ENCODE measurements at places on chromosomes 11 and 22.

- no peak for DNase-seq
These were observed 343.1 kb upstream of the SYN3 start for GRCh38 chr22:33401291-33401690.

- no peak for DNase-seq
These were observed 6.2 kb upstream of the MPEG1 start for GRCh38 chr11:59218893-59219292.

- no peak for DNase-seq
These were observed 640.2 kb upstream of the LUZP2 start for GRCh38 chr11:23856654-23857053.

DNA sequence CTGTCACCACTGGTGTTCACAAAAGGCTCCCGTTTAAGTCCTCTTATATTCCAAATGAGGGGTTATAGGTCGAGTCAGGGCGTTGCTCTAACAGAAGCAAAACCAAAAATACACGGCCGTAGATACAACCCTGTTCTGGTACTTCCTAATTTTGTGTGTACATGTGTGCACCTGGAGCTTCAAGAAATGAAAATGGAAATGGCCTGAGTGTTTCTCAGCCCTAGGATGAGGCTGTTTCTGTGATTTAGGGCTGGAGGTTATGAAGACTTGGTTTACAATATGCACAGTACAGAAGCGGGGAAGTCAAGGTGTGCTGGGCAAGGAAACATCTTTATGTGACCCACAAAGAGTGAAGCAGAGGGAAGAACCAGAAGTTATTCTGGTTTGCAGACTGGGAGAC, 110.4 kb upstream of the OR4B1 start:
- DNase-seq = no peak

DNA sequence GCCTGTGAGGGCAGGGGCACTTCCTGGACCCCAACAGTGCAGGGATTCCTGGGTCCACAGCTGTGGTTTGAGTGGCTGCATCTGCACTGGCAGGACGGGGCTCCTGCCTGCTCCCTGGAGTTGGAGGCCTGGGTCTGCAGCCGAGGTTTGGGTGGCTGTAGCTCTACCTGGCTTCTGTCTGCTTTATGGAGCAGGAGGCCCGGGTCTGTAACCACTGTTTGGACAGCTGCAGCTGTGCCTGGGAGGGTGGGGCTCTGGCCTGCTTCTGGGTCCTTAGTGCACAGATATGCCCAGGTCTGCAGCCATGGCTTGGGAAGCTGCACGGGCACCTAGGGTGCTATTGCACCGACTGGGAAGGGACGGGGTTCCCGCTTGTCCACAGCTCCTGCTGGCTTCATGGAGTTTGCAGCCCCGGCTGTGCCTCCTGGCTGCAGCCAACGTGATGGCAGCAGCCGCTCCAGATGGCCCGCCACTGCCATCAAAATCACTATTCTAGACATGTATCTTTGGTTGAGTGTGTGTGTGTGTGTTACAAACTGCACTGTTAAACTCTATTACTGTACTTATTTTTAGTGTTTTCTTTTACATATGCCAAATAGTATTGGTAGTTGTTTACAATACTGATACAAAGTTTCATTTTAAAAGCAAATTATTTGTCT, 412.3 kb upstream of the KIRREL3 start:
- no peak for DNase-seq

DNA sequence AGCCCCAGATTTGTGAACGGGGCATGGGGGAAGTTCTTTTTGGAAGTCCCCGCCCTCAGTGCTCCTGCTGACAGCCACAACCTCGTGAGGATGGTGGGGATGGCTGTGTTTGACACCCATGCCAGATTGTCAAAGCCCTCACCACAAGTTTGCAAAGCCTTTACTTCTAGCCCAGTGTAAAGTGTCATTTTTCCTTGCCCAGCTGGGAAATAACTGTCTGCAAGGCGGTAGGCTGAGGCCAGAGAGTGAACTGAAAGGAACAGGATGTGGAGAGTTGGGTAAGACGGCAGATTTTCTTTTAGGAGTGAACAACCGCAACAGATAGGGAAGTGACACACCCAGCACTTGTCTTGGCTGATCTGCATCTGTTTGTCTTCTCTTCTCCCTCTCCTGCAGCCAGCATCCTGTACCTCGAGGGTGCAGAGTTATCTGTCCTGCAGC, 13.6 kb downstream of the IL17RA start:
- peak; percentile 86 for DNase-seq

GRCh38 chr11:74847395-74847794, 98.7 kb downstream of the RNF169 start:
- DNase-seq = no peak

GRCh38 chr11:117303646-117304315, 12.3 kb downstream of the BACE1 start:
- DNase-seq = no peak

DNA sequence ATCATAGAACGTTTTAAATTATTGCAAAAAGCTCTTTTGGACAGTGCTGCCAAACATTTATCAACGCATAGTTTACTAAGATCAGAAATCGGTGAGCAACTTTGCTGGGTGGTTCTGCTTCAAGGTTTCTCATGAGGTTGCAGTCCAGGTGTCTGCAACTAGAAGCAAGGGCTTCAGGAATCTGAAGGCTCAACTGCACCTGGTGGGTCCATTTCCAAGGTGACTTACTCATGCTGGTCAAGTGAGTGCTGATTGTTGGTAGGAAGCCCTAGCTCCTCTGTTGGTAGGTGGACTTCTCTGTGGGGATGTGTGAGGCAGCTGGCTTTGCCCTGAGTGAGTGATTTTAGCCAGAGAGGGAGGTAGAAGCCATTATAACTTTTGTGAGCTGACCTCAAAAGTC, 22.5 kb downstream of the ARHGEF12 start:
- no peak for DNase-seq

DNA sequence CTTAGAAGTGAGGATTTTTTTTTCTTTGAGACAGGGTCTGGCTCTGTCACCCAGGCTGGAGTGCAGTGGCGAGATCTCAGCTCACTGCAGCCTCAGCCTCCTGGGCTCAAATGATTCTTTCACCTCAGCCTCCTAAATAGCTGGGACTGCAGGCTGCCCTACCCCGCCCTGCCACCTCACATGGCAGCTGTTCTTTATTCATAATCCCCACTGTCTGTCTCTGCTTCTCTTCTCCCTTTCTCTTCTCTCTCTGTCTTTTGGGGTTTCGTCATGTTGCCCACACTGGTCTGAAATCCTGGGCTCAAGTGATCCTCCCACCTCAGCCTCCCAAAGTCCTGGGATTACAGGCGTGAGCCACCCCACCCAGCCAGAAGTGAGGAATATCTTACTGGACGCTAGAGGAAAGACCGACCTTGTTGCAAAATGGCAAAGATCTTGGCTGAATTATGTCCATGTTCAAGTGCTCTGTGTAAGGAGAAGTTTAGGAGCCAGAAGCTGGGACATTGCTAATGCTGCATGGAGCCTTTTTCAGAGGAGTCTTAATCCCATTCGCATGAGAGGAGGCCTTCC, 21.9 kb downstream of the KRTAP5-5 start:
- DNase-seq = no peak

GRCh38 chr22:50705219-50705691, 32.6 kb downstream of the SHANK3 start:
- peak; percentile 62 for DNase-seq

GRCh38 chr11:80783561-80783960, 1342.7 kb upstream of the TENM4 start:
- DNase-seq = no peak

- DNase-seq = no peak
These were observed 44.2 kb upstream of the ADSL start for GRCh38 chr22:40302149-40302548.

GRCh38 chr11:101458161-101458560, 125.6 kb downstream of the TRPC6 start:
- no peak for DNase-seq

DNA sequence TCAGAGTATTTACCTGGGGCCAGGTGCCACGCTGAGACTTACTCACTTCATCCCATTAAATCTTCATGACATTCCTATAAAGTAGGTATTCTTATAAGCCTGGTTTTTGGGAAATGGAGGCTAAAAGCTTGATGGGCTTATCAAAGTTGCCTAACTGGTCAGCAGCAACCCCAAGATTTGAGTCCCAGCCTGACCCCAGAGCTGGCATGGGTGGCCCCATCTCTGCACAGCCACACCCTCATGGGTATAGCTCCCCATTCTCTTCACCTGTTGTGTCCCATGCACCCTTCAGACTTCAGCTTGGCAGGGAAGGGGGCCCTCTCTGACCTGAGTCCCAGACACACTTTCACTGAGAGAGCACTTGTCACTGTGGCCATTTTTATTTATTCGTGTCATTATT, 37.4 kb upstream of the TP53I11 start:
- DNase-seq = no peak

GRCh38 chr11:76658651-76659650, 11.6 kb downstream of the LRRC32 start:
- DNase-seq = no peak

DNA sequence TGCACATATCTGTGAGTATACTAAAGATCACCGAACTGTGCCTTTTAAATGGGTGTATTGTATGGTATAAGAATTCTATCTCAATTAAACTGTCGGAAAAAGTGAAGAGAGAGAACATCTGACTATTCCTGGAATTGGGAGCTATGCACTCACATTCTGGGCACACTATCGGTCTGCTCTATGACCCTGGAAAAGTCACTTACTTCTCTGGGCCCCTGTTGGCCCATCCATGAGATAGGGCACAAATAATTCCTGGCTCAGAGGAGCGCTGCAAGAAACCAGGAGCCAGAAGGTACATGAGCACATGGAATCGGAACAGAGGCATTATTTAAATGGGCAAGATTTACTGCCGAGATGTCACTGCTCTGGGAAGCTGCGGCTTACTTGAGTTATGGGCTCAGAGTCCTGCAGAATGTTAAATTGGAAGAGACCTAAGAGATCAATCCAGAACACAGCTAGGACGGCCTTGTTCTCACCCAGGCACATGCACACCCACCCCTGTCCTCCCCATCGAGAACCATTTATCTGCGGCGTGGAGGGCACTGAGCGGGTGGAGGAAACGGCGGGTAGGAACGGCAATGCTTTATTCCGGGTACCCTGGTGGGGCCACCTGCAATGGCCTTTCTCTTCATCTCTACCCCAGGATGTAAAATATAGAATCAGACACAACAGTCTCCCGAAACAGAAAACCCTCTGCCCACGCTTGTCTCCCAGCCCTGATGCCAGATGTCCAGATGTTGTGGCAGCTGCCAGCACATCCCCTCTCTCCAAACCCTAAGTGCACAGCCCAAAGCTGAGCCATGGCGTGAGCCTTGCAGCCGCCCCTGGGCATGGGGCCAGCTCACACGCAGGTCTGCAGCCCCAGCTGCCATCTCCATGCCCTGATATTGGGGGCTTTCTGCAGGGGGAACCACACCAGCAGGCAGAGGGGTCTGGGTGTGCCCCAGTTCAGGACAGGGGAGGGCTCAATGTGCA, 142.4 kb downstream of the DSCAML1 start:
- no peak for DNase-seq

GRCh38 chr11:10541561-10541930, 559 bp upstream of the RNF141 start:
- no peak for DNase-seq

GRCh38 chr22:23268877-23269276, 88.6 kb downstream of the BCR start:
- DNase-seq = no peak

GRCh38 chr11:11533751-11534150, 88.1 kb downstream of the GALNT18 start:
- DNase-seq = no peak

- no peak for DNase-seq
These were observed 66.1 kb upstream of the SPON1 start for GRCh38 chr11:13896175-13896980.

DNA sequence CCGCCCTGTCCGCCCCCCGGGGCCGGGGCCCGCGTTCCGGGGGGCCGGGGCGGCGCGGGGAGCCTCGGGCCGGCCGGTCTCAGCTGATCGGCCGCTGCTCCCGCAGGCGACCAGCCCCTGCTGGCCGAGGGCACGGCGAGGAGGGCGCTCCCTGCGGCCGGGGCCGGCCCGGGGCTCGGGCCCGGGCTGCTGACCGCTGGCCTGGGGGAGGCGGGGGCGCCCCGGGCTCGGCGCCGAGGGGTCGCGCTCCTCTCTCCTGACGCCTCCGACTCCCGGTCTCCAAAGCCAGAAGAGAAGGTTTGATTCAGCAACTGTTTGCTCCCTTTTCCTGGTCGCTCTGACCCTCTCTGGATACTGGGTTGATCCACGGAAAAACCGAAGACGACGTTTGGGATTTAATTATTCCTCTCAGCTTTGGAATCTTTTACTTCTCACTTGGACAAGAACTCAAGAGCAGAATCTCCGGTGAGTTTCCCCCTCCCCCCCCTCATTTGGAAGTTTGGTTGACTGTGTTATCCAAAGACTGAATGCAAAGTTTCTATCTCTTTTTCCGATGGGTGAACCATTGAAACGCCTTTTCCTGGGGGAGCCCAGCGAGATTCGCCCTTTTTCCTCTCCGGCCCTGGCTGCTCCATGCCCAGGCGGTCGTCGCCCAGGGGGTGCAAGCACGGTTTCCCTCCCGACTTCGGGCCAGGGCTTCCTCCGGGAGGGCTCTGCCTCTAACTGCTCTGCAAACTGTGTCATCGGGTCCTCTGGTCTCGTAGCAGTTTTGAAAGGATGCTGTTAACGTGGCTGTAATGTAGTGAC, 725 bp downstream of the KDM2A start:
- DNase-seq = peak; percentile 53

- DNase-seq = no peak
These were observed 127.9 kb downstream of the ENTHD1 start for GRCh38 chr22:39765661-39766060.

DNA sequence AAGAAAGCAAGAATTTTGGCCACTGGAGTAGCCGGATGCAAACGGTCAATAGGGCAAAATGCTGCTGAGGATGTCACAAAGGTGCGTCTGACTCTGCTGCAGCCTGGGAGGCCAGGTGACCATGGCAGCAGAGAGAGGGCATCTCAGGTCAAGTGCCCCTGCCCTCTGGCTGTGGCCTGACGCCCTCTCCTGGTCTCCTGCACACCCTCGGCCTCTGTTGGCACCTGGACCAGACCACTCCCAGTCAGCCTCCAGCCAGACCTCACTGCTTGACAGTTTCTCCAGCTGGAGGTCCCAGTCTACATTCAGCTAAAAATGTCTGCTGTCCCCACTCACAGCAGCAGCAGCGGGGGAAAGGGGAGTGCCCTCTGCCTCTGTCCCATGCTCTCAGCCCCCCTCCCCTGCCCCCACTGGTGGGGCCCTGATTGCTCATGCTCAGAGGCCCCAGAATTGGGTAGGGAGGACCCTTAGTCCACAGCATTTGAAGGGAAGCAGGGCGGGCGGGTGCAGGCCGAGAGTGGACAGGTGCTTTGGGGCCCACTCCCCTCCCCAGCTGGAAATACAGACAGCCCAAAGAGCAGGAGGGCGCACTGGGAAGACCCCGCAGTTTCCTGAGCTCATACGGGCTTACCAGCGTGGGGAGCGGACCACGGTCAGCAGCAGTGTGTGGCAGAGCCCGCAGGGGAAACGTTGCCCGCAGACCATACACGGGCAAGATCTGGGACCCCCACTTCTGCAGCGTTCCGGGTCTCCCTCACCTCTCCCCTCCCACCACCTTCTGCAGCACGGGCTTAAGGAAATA, 1.6 kb upstream of the BRSK2 start:
- no peak for DNase-seq

DNA sequence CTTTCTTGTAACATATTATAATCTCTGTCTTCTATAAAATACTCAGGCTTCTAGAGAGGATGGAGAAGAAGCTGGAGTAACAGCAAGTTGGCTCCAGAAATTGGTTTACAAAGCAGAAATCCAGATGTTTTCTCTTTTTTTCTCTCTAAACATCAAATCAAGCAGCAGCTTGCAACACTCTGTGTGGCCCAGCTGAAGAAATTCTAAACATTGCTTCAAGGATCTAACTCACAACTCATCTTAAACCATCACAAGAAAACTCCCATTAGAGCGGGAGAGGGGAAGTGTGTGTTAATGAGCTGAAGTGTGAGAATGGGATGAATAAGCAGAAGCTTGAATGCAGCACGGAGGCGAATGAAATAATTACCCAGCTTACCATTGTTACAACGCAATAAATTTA, 146.5 kb downstream of the OPCML start:
- DNase-seq = no peak
